AG09319 (cell line): ENCODE measurements at places on chromosomes 16 and 17.

DNA sequence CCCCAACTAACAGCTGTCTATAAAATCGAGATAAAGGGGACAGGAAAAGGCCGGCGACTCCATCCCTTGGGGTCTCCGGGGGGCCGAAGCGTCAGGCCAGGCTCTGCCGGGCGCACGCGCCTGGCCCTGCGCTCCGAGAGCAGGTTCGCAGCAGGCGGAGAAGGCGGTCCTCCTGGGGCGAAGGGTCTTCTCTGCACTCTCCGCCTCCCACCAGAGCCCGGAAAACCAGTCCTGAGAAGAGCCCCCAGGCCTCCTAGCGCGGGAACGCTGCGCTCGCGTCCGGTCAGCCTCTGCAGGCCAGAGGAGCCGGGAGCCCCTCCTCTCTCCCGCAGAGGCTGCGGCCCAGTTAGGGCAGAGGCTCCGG lies 5.1 kb downstream of the FOXF1 start:
- DNase-seq: no peak

DNA sequence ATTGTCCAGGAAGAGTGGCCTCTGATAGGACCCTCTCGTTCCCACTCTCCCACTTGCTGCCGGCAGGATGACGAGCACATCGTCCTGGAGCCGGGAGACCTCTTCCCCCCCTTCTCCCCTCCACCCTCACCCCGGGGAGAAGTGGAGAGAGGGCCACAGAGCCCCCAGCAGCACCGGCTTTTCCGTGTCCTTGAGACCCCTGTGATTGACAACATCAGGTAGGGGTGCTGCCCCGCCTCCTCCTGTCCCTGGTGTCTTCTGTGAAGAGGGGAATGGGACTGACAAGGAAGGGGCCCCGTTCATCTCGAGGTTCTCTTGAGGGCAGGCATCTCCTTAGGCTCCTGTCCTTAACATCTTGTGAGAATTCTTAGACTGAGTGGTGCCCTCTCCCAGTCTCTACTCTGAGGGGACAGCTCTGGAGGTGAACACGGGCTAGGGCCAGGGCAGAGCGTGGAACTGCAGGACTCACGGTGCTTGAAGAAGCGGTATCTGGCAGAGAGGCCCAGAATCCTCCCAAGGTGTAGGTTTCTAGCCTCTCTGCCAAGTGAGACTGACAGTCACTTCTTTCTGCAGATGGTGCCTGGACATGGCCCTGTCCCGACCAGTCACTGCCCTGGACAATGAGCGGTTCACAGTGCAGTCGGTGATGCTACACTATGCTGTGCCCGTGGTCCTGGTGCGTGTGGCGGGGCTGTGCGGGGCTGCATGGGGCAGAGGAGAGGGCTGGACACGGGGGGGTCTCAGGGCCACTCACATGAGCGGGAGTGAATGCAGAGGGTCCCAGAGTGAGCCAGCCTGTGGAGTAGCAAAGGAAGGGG lies 26.4 kb downstream of the CASKIN2 start:
- no peak for DNase-seq

GRCh38 chr17:29376667-29377270 lies 13.4 kb upstream of the TAOK1 start:
- no peak for DNase-seq

DNA sequence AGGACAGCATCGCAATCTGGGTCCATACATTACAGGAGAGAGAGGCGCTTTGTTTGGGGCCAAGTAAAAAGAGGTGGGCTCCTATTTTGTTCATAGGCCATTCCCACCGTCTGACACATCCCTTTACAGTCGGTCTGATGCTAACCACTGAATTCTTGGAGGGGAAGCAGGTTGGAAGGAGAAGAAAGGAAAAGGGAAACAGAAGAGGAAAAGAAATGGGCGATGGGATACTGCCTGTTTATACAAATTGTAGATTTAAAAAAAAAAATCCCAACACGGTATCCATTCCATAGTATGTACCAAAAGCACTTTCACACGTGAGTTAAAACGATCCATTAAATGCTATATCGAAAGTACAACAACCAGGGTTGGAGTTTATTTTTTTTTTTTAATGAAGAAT lies 4.0 kb upstream of the ZFHX3 start:
- DNase-seq: no peak

- no peak for DNase-seq
Measured at GRCh38 chr16:65725156-65725845, 603.4 kb upstream of the CDH11 start.

DNA sequence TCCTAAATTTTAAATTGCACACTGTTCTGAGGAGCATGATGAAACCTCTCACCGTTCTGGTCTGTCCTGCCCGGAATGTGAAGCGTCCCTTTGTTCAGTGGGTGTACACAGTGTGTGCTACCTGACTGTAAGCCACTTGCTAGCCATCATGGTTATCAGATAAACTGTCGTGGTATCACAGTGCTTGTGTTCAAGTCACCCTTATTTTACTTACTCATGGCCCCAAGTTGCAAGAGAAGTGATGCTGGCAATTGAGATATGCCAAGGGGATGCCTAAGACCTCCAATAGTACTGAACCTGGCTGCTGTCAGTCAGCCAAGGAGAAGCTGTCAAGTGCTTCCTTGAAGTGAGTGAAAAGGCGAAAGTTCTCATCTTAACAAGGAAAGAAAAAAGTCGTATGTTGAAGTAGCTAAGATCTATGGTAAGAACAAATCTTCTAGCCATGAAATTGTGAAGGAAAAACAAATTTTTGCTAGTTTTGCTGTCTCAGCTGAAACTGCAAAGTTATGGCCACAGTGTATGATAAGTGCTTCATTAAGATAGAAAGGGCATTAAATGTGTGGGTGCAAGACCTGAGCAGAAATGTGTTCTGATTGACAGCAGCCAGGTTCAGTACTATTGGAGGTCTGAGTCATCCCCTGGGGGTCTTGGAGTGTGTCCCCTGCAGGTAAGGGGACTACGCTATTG lies 5.8 kb downstream of the PIK3R6 start:
- DNase-seq: no peak

- DNase-seq: no peak
Measured at GRCh38 chr17:48215583-48216139, 108.1 kb downstream of the SNX11 start.

- no peak for DNase-seq
Measured at GRCh38 chr17:48545022-48545375, at the start of gene HOXB2. Gene HOXB2, minus strand, starts transcription at chr17:48545109. Its CDS starts 198 bp downstream, at chr17:48544911.

GRCh38 chr16:50539053-50539695 lies 9.0 kb upstream of the NKD1 start:
- DNase-seq: no peak

DNA sequence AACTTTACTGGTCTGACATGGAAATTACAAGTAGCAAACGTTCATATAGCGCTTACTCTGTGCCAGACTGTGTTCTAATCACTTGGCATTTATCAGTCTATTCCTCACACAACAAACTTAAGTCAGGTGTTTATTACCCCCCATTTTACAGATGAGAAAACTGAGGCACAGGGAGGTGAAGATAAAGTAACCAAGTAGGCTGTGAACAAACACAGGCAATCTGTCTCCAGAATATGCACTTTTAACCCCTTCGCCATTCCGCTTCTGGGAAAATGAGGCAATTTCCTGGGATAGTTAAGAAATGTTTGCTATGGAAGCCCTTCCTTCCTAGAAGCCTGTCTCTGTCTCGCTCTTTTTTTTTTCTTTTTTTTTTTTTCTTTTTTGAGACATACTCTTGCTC lies 12.2 kb upstream of the CXCL16 start:
- DNase-seq: no peak

DNA sequence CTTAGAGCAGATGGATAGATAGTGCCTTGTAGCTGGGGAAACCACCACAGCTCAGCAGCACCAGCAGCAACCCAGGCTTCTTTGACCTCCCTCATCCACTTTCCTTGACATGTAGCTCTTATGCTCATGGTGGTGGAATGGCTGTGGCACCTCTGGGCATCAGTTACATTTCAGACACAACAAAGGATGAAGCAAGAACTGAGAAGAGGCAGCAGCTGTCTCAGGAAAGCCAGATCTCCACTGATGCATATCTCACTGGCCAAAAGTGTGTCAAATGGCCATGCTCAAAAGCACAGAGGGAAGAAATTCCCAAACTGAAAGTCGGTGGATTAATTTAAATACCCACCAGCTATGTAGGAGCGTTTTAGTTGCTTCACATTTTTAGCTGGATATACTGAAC lies 671.4 kb upstream of the SALL1 start:
- DNase-seq: no peak

GRCh38 chr16:48511071-48511540 lies 98.9 kb downstream of the N4BP1 start:
- DNase-seq: no peak

DNA sequence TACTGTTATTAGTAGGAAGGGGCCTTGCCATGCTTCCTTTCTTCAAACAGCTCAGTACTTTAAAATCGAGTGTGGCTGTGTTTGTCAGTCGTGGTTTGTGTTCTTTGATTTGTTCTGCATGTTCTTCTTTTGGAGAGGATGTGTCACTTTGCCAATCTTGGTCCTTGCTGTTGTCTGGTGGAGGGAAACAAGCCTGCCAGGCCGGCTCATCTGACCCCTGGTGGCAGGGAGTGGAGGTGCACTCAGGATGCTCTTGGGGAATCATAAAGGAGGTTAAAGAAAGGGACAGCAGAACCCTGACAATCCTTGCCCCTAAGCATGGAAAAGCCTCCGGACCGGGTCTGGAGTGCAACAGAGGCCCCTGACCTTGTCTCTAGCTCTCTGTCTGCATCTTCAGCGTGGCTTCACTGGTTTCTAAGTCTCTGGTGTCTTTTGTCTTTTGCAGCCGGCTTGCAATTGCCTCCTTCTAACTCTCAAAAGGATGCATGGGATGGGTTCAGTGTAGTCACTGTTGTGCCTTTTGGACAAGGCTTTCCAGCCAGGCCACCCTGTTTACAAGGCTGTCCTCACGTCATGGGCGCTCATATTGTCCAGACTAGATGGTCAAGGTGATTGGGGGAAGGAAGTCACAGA lies 135.8 kb downstream of the WWOX start:
- peak; percentile 23 for DNase-seq

DNA sequence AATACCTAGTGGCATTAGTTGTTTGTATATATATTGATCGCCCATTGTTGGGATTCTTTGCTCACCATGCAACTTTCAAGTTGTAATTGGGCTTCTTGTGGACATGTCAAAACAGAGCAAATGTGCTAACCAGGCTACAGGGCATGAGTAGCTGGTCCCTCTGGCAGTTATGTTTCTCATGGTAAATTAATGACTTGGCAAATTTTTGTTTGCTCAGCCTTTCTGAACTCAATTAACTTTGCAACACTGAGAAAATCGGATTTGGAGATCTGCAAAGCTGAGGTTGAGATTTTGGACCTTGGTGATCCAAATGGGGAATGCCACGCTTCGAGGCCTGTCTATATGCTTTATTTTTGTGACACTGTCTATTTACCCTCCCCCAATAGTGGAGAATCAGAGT lies 138.5 kb upstream of the PIRT start:
- no peak for DNase-seq

- no peak for DNase-seq
Measured at GRCh38 chr16:77652399-77652798, 69.9 kb upstream of the NUDT7 start.

DNA sequence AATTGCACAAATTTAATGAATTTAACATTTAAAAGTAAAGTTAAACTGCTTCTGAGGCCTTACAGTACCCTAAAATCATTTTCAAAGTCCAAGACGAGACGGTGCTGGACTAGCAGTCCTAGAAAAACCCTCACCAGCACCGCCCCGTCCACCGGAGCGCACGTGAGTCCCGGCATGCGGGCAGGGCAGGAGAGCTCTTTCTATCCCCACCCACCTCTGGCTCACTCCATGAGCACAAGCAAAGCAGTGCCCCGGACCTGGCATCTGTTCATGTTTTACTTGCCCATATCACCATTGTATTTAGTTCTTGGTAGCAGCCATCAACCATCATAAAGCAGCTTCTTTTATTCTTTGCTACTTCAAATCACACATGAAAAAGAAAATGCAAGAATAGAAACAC lies 41.7 kb downstream of the ANKRD11 start:
- DNase-seq: no peak

DNA sequence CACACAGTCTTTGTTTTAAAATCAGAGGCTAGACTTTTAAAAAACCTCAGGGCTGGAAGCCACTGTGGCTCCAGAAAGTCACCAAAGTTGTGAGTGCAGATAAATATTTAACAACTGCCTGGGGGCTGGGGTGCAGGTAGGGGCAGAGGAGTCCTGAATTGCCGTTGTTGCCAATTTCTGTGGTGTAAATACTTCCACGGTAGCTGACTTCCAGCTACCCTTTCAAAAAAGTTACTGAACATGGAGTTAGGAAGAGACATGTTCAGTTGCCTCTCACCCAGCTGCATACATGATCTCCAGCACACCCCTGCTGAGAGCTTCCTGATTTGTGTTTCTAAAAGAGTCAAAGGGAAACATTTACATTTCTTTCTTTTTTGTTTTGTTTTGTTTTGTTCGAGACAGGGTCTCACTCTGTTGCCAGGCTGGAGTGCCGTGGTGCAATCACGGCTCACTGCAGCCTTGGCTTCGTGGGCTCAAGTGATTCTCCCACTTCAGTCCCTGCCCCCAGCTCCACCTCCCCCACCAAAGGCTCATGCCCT lies 58.7 kb downstream of the PLXDC1 start:
- DNase-seq: no peak

DNA sequence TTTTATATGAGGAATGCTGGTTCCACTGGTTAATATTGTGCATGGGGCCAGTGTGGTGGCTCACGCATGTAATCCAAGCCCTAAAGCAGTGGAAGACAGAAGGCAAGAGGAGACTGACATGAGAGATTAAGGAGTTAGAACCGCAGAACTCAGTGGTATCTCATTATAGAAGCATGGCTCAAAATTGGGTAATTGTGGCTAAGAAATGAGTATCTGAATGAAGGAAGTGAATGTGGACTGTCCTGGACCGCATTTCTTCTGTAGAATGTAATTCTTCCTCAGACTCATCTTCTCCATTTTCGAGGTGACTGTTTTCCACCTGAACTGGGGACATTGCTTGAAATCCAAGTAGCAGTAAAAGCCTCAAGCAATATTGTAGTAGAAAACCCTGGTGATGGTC lies 42.6 kb upstream of the CDR2 start:
- DNase-seq: no peak

GRCh38 chr17:29031488-29031887 lies 11.5 kb upstream of the PIPOX start:
- DNase-seq: no peak

DNA sequence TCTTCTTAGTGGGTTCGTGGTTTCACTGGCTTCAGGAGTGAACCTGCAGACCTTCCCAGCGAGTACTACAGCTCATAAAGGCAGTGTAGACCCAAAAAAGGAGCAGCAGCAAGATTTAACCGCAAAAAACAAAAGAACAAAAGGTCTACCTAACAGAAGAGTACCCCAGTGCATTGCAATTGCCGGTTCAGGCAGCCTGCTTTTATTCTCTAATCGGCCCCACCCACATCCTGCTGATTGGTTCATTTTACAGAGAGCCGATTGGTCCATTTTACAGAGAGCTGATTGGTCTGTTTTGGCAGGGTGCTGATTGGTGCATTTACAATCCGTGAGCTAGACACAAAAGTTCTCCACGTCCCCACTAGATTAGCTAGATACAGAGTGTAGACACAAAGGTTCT lies 2.0 kb upstream of the ARRB2 start:
- no peak for DNase-seq

GRCh38 chr16:86584726-86585721 lies 6.7 kb downstream of the FOXL1 start:
- no peak for DNase-seq

DNA sequence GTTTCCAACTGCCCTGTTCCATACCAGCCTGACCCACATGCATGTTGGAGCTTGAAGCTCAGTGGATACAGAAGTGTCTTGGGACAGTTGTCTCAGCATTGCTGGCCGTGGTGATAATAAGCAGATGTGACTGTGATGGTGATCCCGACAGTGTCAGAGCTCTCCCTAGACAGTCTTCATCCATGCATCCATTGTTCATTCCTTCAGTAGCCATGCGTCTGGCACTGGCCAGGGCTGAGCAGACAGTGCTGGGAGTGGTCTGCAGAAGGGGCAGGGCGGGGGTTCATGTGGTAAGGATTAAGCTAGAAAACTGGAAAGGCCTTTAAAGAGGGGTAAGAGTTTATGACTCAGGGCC lies 68.1 kb downstream of the GNAO1 start:
- DNase-seq: no peak
